ENCODE measurements at places on chromosomes 3 and 15.

- no peak for DNase-seq
Measured at GRCh38 chr3:3087716-3088465, 22.3 kb downstream of the IL5RA start.

DNA sequence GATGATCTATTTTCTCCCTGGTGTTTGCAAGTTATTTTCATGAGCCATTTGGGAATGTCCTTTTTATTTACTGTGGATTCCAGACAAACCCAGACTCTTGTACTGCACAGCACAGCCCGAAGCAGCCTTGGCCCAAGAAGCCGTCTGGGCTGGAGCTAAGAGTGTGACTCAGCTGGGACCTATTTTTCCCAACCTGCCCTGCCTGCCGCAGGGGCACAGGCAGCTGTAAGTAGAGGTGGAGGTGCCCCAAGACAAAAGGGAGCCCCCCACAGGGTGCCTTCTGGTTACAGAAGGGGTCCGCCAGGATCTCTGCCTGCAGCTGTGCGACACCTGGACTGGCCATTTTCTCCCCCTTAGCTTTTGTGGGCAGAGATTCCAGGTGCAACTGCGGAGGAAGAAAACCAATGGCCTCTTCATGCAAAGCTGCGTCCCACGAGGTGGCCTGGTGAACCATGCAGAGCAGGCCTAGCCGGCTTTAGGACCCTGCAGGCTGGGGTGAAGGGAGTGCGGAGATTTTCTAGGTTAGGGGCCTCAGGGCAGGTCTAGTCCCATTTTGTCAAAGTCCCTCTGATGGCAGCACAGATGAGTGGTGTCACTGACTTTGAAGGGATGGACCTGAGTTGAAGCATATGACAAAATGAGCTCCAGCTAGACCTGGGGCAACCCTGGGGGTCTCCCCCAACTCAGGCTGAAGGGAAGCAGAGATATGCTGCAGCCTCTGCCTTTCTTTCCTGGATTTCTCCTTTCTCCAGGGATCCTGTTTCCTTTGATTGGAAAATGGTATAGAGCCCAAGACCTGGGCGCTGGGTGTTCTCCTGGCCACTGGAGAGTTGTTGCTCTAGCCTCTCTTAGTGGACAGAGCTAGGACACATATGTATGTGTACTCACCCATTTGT, 131.2 kb downstream of the KLF13 start:
- DNase-seq, result no peak

DNA sequence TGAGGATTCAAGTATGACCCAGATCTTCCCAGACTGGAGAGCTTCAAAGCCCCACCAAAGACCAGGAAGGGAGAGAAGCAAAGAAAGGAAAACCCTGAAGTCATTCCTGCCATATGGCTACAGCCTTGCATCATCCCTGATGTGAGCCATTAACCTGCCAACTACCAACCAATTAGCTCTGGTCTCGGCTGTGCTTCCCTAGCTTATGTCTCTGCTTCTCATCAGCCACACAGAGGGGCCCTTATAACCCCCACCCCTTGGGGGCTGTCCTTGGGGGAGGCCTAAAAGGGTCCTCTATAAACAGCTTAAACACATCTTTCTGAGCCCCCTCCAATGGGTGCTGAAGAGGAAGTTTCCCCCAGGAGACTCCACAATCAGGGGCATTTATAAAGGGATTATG, 52.8 kb downstream of the NOX5 start:
- DNase-seq, result no peak

DNA sequence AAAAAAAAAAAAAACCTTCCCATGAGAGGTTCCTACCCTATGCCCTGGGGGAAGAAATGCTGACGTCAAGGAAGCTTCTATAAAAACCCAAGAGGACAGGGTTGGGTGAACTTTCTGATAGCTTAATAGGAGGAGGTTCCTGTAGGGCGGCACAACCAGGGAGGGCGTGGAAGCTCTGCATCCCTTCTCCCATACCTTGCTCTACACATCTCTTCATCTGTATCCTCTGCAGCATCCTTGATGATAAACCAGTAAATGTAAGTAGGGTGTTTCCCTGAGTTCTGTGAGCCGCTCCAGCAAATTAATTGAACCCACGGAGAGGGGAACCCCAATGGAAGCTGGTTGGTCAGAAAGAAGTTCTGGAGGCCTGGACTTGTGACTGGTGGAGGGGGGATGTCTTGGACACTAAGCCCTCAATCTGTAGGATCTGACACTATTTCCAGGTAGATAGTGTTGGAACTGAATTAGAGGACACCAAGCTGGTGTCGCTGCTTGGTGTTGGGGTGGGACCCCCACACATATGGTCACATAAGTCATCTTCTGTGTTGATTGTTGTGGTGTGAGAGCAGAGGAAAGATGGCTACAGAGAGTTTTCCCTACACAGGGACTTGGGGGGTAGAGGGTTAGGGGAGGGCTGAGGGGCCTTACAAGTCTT, 91.5 kb downstream of the ST6GAL1 start:
- DNase-seq, result no peak

DNA sequence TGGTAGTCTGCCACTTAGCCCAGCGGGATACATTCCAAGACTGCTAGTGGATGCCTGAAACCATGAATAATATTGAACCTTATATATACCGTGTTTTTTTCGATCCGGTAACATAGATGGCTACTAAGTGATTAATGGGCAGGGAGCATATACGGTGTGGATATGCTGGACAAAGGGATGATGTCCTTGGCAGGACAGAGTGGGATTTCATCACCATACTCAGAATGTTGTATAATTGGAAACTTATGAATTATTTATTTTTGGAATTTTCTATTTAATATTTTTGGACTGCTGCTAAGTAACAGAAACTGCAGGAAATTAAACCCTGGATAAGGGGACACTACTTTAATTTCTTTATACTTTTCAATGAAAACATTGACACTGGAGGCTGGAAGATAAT, 53.2 kb downstream of the ASTE1 start:
- DNase-seq, result no peak

DNA sequence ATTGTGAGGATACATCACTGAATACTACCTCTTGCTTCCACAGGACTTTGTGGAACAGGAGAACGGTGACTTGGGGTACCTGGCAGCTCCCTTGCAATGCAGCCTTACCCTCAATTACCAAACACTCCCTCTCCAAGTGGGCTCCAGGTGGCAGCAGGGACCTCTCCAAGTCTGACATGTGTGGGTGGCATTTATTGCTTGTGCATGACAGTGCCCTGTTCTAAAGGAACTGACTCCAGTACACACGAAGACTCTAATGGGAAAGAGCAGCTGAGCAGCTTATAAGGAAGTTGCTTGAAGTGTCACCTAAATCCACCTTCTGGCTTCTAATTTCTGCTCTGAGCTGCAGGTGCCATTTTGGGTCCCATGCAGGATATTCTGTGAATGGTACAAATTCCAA, 174.1 kb upstream of the SLCO3A1 start:
- DNase-seq, result no peak

- DNase-seq, result no peak
Measured at GRCh38 chr15:33215941-33216872, 21.7 kb upstream of the FMN1 start.

DNA sequence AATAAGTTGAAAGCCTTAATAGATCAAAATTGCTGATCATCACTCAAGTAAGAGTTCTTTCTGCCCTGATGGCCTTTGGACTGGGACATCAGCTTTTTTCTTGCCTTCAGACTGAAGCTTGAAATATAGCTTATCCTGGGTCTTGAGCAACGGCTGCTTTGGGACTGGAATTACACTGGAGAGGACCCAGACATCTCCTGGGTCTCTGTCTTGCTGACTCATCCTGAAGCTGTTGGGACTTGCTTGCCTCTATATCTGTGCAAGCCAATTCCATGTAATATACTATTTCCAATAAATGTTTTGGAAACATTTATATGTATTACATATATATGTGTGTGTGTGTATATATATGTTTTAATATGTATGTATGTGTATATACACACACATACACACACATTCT, 260.2 kb downstream of the PDZRN3 start:
- no peak for DNase-seq

DNA sequence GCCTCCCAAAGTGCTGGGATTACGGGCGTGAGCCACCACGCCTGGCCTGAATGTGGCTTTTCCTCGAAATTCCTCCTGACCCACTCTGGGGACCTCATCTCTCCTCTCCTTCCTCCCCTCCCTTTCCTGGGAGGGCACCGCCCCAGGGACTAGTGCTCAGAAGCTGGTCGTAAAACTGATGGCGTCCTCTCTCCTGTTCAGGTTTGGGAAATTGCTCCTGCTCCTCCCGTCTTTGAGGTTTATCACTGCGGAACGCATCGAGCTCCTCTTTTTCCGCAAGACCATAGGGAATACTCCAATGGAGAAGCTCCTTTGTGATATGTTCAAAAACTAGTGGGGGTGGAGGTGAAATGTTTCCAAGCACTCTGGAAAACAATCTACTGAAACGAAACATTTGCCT, 7.0 kb downstream of the NR2E3 start:
- DNase-seq, result no peak

DNA sequence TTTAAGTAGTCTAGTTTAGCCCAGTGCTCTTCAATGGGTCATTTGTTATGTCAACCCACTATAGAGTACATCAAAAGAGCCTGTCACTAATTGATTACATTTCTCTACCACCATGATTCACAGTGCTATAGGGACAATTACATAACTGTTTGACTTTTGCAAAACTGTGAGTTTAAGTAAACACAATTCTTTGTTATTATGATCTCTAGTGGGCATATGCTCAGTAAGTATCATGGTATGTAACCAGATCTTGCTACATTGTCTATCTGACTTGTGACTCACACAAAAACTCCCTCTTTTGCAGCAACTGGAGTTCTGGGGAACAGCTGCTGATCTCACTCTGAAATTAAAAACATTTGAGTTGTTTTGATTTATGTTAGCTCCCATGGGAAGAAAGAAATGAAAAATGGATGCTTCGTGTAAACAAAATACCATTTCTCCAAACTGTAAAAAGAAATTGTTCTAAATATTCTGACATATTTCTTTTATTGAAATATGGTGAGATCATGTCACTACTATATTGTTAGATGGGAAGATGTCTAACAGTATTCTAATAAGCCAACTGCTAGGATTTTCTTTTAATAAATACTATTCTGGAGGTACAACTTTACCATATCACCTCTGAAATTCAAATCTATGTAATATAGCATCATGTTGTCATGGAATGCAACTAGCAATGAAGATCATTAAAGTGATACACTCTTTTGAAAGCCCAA, 470.4 kb downstream of the ROBO1 start:
- DNase-seq, result no peak

GRCh38 chr3:187978433-187979011, 175.4 kb upstream of the LPP start:
- no peak for DNase-seq

GRCh38 chr3:17070161-17070959, 185.6 kb downstream of the PLCL2 start:
- DNase-seq, result no peak

GRCh38 chr3:8493744-8494143, 7.9 kb upstream of the LMCD1 start:
- DNase-seq, result no peak

- no peak for DNase-seq
Measured at GRCh38 chr3:183725387-183725786, 27.8 kb downstream of the YEATS2 start.

GRCh38 chr15:75672646-75673425, 25.1 kb downstream of the SNX33 start:
- DNase-seq, result no peak

- no peak for DNase-seq
Measured at GRCh38 chr3:112802338-112802737, 44.3 kb downstream of the CD200R1L start.

- DNase-seq, result no peak
Measured at GRCh38 chr3:42102571-42102970, 11.4 kb downstream of the TRAK1 start.
